ENCODE measurements at places on chromosomes 11 and 22.

DNA sequence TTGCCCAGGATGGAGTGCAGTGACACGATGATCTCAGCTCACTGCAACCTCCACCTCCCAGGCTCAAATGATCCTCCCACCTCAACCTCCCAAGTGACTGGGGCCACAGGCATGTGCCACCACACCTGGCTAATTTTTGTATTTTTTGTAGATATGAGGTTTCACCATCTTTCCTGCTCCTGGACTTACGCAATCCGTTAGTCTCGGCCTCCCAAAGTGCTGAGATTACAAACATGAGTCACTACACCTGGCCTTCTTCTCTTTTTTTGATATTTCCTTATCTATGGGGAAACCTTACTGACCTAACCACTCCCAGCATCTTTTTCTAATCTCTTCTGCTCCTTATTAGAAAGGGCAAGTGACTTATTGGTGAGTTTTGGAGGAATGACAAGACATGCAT lies 121.7 kb upstream of the CHORDC1 start:
- H3K27me3 ChIP-seq, result no peaks in the 10 kb centered on the region
- H3K36me3 ChIP-seq, result no peaks in the 10 kb centered on the region
- DNase-seq, result no peak
- H3K4me3 ChIP-seq, result no peak overlapping the region

GRCh38 chr11:121589946-121590537 lies 137.3 kb upstream of the SORL1-AS1 start:
- H3K27ac ChIP-seq, result no peak overlapping the region
- no peak for DNase-seq
- H3K27me3 ChIP-seq, result no peaks in the 10 kb centered on the region
- no peak overlapping the region for H3K4me3 ChIP-seq
- peaks cover 37% of the 10 kb centered on the region for H3K4me1 ChIP-seq
- H3K36me3 ChIP-seq, result no peaks in the 10 kb centered on the region

- no peaks in the 10 kb centered on the region for H3K27me3 ChIP-seq
- H3K4me3 ChIP-seq, result no peak overlapping the region
- H3K27ac ChIP-seq, result no peak overlapping the region
- no peak for DNase-seq
Measured at GRCh38 chr11:15278128-15278527, 163.4 kb downstream of the INSC start.

DNA sequence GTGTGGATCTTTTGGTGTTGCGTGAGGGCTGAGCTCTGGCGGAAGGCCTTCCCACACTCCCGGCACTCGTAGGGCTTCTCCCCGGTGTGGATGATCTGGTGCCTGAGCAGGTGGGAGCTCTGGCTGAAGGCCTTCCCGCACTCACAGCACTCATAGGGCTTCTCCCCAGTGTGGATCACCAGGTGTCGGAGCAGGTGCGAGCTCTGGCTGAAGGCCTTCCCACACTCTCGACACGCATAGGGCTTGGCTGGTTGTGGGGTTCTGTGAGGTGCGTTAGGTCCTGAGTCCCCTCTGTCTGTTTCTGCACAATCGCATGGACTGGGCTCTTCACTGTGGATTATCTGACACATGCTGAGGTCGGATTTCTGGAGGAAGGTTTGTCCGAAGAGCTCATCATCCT lies 6.4 kb downstream of the ZNF70 start:
- no peak for DNase-seq
- H3K27me3 ChIP-seq, result no peaks in the 10 kb centered on the region
- H3K4me1 ChIP-seq, result no peaks in the 10 kb centered on the region
- peaks cover 47% of the 10 kb centered on the region for H3K36me3 ChIP-seq
- no peak overlapping the region for H3K27ac ChIP-seq

DNA sequence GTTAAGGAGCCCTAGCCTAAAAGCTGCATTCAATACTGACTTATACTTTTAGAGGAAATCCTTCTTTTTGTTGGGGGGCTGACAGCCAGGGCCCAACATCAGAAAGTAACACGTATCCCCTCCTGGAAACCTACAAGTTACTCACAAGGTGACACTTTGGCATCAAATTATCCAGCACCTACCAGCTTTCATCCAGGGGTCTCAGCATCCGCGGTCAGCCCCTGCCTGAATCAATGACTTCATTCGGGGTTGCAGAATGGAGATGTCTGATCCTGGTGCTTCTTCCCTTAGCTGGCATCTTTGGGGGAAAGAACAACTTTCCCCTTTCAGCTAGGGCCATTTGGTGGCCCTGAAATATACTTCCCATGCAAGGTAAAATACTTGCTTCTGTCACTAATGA lies 5.3 kb upstream of the NAP1L4 start:
- H3K36me3 ChIP-seq, result peaks cover 17% of the 10 kb centered on the region
- H3K27ac ChIP-seq, result no peak overlapping the region
- no peak for DNase-seq

DNA sequence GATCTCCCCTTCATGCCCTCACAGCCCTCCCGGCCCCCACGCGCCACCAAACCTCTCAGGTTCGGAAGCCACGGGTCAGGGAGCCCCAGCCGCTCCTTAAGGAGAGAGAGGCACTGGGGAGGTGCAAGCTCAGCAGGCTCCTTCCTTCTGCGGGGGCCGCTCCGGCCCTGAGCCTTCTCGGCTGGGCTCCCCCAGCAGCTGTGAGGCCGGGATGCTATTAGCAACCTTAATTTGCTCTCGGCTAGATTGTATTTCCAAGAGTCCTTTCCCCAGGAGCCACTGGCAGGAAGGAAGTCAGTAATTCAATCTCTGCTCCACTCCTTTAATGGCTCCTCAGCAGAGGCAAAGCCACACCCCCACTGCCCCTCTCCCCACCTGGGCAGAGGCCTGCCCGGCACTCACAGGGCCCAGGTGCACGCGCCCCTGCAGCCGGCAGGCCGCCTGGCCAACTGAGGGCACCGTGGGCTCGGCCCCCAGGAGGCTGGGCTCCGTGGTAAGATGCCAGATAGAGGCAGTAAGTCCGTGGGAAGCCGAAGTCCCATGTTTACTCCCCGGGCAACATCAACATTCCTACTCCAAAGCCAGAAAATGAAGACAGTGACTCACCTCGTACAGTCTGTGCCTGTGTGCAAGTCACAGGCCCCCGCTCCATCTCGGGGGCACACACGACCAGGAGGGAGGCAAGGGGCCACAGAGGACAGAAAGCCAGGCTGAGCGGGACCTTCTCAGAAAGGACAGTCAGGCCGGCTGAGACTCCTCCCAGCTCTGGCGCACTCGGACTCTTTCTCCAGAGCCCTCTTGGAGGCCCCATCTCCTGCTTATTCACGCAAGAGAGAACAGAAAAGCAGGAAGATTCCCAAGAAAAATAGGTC lies 5.2 kb downstream of the IGSF9B start:
- DNase-seq, result no peak
- peaks cover 90% of the 10 kb centered on the region for H3K27me3 ChIP-seq
- no peak overlapping the region for H3K4me3 ChIP-seq
- no peak overlapping the region for H3K27ac ChIP-seq

GRCh38 chr11:68678031-68678441 lies 6.3 kb upstream of the GAL start:
- H3K4me3 ChIP-seq, result no peak overlapping the region
- H3K27me3 ChIP-seq, result no peaks in the 10 kb centered on the region
- no peaks in the 10 kb centered on the region for H3K36me3 ChIP-seq
- DNase-seq, result no peak

DNA sequence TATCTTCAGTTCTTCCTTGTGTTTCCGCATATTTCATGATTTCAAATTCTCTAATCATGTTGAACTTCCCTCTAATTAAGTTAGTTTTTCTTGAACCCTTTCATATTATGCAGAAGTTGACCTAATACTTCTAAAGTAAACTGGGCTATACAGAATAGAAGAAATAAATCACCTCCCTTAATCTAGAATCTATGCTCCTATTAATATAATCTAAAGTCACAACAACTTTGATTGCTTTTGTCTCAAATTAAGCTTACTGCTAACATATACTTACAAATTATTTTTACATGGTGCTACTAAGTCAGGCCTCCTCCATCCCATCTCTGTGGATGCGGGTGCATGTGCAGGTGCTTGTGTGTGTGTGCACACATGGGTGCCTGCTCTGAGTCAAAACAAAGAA lies 27.3 kb upstream of the CSNK2A3 start:
- no peaks in the 10 kb centered on the region for H3K27me3 ChIP-seq
- no peak for DNase-seq
- no peaks in the 10 kb centered on the region for H3K36me3 ChIP-seq

DNA sequence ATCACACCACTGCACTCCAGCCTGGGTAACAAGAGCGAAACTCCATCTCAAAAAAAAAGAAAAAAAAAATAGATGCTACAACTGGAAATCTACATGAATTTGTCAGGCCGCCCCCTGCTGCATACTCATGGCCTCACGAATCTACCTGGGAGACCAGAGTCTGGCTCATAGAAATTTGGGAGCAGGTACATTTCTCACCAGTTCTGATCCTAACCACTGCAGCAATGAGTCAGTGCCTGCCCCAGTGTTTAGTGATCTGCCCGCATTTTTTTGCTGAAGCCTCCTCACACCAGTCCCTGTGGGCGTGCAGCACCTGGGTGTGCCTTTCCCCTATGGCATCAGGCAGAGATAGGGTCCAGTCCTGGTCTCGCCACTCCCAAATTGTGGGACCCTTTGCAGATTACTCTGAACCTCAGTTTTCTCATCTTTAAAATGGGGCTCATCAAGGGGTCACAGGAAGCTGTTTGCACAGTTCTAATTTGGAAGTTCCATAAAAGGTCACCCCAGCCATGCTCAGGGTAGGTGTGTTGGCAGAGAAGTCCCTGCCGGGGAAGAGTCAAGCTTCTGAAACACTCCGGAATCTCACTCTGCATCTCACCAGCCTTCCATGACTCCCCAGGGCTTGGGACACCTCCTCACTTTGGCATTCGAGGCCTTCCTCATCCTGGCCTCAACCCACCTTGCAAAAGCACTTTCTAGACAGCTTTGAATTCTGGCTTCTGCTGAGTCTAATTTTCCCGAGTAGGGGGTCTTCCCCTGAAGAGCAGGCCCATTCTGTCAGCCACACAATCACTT lies 39.3 kb upstream of the LINC01488 start:
- H3K4me1 ChIP-seq, result peaks cover 18% of the 10 kb centered on the region
- DNase-seq, result peak; percentile 42
- H3K27ac ChIP-seq, result peak overlapping the region; percentile 88
- no peaks in the 10 kb centered on the region for H3K36me3 ChIP-seq
- no peaks in the 10 kb centered on the region for H3K27me3 ChIP-seq

DNA sequence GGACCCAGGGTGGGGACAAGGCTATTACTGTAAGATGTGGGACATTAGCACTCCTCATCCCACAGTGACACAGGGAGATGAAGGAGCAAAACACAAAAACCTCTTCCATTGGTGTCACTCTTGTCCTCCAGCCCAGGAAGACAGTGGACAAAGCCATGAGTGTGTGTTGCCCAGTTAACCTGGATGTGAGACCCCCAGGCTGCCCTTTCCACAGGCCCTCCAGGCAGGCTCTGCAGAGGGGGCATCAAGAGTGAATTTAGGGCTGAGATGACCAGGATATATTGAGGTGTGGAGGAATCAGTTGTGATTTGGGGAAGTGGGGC lies 111.3 kb downstream of the GGTLC2 start:
- peaks cover 15% of the 10 kb centered on the region for H3K4me1 ChIP-seq
- peak overlapping the region; percentile 32 for H3K27ac ChIP-seq
- no peak for DNase-seq
- no peaks in the 10 kb centered on the region for H3K36me3 ChIP-seq
- no peak overlapping the region for H3K4me3 ChIP-seq

DNA sequence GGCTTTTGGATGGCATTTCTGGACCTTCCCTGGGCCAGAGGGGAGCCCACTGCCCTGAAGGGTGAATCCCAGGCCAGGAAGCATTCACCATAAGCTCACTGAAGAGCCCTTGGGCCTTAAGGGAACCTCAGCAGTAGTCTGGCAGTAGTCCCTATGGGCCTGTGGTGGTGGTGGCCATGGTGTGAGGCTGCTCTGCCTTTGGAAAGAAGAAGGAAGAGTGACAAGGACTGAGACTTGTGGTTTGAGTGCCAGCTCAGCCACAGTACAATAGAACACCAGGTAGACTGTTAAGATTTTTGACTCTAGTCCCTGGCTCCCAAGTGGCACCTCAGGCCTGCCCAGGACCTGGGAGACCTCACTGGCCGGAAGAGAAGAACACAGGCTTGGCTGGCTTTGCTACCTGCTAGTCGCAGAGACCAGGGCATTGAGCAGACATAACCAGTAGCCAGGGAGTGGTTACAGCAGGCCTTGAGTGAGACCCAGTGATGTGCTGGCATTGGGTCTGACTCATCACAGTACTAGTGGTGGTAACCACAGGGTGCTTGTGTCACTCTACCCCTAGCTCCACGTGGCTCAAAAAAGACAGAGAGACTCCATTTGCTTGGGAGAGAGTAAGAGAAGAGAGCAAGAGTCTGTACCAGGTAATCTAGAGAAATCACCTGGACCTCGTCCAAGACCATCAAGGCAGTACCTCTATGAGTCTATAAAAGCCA lies 259.8 kb upstream of the BLID start:
- no peak for DNase-seq
- no peaks in the 10 kb centered on the region for H3K36me3 ChIP-seq
- no peak overlapping the region for H3K27ac ChIP-seq
- no peak overlapping the region for H3K4me3 ChIP-seq
- no peaks in the 10 kb centered on the region for H3K4me1 ChIP-seq
- H3K27me3 ChIP-seq, result no peaks in the 10 kb centered on the region

- DNase-seq, result peak; percentile 27
- peaks cover 17% of the 10 kb centered on the region for H3K27me3 ChIP-seq
- H3K36me3 ChIP-seq, result no peaks in the 10 kb centered on the region
- H3K27ac ChIP-seq, result no peak overlapping the region
- no peaks in the 10 kb centered on the region for H3K4me1 ChIP-seq
Measured at GRCh38 chr22:48960980-48961660, 866.6 kb downstream of the BRD1 start.

GRCh38 chr11:128904656-128905344 lies 13.6 kb downstream of the KCNJ5 start:
- H3K27ac ChIP-seq, result peak overlapping the region; percentile 66
- peaks cover 53% of the 10 kb centered on the region for H3K4me1 ChIP-seq
- H3K4me3 ChIP-seq, result peak overlapping the region; percentile 61
- DNase-seq, result peak; percentile 83

GRCh38 chr22:47230251-47230650 lies 467.8 kb downstream of the TBC1D22A start:
- peak overlapping the region; percentile 21 for H3K27ac ChIP-seq
- no peak for DNase-seq
- no peaks in the 10 kb centered on the region for H3K27me3 ChIP-seq
- no peak overlapping the region for H3K4me3 ChIP-seq
- no peaks in the 10 kb centered on the region for H3K36me3 ChIP-seq
- no peaks in the 10 kb centered on the region for H3K4me1 ChIP-seq

GRCh38 chr11:85407648-85408047 lies 219.5 kb downstream of the DLG2 start:
- no peaks in the 10 kb centered on the region for H3K36me3 ChIP-seq
- no peak overlapping the region for H3K4me3 ChIP-seq
- no peaks in the 10 kb centered on the region for H3K4me1 ChIP-seq
- no peak for DNase-seq

GRCh38 chr11:75344761-75345454 lies 6.6 kb downstream of the ARRB1 start:
- no peaks in the 10 kb centered on the region for H3K36me3 ChIP-seq
- H3K4me1 ChIP-seq, result peaks cover 100% of the 10 kb centered on the region
- H3K27ac ChIP-seq, result peak overlapping the region; percentile 94
- H3K27me3 ChIP-seq, result no peaks in the 10 kb centered on the region

GRCh38 chr11:30474151-30474954 lies 111.8 kb downstream of the MPPED2 start:
- no peaks in the 10 kb centered on the region for H3K36me3 ChIP-seq
- no peak for DNase-seq
- no peak overlapping the region for H3K4me3 ChIP-seq

- H3K4me3 ChIP-seq, result no peak overlapping the region
- H3K27ac ChIP-seq, result no peak overlapping the region
- no peaks in the 10 kb centered on the region for H3K36me3 ChIP-seq
- no peak for DNase-seq
- peaks cover 31% of the 10 kb centered on the region for H3K4me1 ChIP-seq
- H3K27me3 ChIP-seq, result no peaks in the 10 kb centered on the region
Measured at GRCh38 chr11:96152623-96153022, 190.4 kb downstream of the MAML2 start.
